ENCODE measurements at places on chromosomes 1 and 21. TPM values are rescaled to one million over a fixed set of nuclear protein-coding genes. Genes with fewer than 3 reads are reported as not detected.

TMEM240 gene
- polyA plus RNA-seq: not detected

DENND2C gene
- 0.28 TPM for polyA plus RNA-seq

CYP4B1 gene
- not detected for polyA plus RNA-seq

S100A6 gene
- 472 TPM for polyA plus RNA-seq

TCEANC2 gene
- polyA plus RNA-seq: 3.3 TPM

APOBEC4 gene
- not detected for polyA plus RNA-seq

CD1B gene
- polyA plus RNA-seq: not detected

FMO2 gene
- polyA plus RNA-seq: not detected

ZMYM1 gene
- polyA plus RNA-seq: 18.9 TPM

WNT3A gene
- not detected for polyA plus RNA-seq

USH2A gene
- not detected for polyA plus RNA-seq

UBE2U gene
- not detected for polyA plus RNA-seq

CASQ2 gene
- polyA plus RNA-seq: not detected

CYP2J2 gene
- not detected for polyA plus RNA-seq

DVL1 gene
- 1.4 TPM for polyA plus RNA-seq

C1orf21 gene
- 149 TPM for polyA plus RNA-seq

PFDN2 gene
- 84.4 TPM for polyA plus RNA-seq

TPTE gene
- polyA plus RNA-seq: not detected

FMOD gene
- polyA plus RNA-seq: not detected

LDLRAD2 gene
- polyA plus RNA-seq: not detected

GUCA2A gene
- polyA plus RNA-seq: not detected

TMEM52 gene
- polyA plus RNA-seq: not detected

PRAMEF27 gene
- polyA plus RNA-seq: not detected

TSPAN1 gene
- not detected for polyA plus RNA-seq
